ENCODE measurements at places on chromosomes 2 and 18.

- DNase-seq = no peak
These were observed 177.1 kb downstream of the RNF144A start for GRCh38 chr2:7094231-7094741.

DNA sequence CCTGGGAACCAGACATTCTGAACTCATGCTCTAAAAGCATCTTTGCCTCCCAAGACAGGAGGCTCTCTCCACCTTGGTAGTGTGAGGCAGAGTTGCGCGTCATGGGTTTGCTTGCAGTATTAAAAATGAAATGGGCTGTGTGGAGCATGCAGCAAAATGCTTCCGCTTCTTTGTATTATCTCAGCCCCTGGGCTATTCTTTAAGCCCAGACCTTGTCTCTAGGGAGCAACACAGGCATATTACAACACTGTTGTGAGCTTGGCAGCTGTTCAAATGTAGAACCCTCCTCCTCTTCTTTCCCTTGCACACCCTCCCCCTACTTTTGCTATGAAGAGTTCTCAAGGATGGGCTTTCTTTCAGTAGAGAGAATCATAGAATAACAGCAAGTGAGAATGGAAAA, 185.1 kb upstream of the LHCGR start:
- no peak for DNase-seq

GRCh38 chr2:13240061-13240460, 523.3 kb downstream of the TRIB2 start:
- DNase-seq = no peak

DNA sequence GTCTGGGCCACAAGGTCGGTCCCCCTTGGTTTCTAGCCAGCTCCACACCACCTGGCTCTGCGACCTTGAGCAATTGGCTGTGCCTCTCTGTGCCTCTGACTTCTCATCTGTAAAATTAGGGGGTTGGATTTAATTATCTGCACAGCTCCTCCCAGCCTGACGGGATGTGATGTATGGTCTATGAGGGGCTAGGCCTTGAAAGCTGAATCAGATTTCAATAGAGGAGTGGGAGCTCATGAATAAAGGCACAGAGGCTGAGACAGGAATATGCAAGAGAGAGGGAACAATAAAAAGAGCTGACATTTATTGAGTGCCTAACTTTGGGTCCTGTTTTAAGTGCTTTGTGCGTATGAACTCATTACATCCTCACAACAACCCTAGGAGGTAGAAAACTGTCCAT, 104.7 kb downstream of the ALK start:
- no peak for DNase-seq

DNA sequence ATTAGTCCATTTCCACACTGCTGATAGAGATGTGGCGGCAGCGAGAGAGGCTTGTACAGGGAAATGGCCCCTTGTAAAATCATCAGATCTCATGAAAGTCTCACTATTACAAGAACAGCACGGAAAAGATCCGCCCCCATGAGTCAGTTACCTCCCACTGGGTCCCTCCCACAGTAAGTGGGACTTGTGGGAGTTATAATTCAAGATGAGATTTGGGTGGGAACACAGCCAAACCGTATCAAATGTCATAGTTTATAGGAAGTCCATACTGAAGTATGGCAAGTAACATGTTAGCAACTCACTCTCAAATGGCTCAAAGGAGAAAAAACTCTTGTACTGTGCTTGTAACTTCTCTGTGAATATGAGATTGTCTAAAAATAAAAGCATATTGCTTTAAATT, 56.1 kb downstream of the FARP2 start:
- DNase-seq = no peak

GRCh38 chr2:146457221-146457620, 1387.6 kb upstream of the ACVR2A start:
- DNase-seq = no peak

DNA sequence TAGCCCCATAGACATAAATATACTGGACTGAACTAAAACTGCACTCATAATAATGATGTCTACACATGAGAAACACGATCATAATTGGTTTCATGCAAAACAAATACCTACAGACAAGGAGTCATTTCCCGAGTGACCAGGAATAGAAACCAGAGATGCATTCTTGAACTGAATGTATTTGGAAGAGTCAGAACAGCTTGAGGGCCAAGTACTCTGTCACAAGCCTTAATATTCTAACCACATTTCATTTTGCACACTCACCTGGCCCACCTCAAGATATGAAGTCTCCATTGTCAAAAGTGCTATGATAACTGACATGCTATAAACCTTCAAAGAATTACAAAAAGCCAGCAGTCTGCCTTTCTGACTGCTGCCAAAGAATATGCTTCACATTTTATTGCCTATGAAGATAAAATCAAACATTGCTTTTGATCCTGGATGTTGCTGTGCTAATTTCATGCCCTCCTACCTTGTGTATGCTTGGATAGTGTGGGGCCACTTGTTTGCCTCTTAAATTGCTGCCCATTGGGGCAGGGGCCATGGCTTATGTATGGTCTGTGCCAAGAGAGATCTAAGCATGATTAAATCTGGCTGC, 18.9 kb upstream of the ASAP2 start:
- DNase-seq = no peak

GRCh38 chr2:224601923-224602322, 16.8 kb upstream of the CUL3 start:
- DNase-seq = no peak

DNA sequence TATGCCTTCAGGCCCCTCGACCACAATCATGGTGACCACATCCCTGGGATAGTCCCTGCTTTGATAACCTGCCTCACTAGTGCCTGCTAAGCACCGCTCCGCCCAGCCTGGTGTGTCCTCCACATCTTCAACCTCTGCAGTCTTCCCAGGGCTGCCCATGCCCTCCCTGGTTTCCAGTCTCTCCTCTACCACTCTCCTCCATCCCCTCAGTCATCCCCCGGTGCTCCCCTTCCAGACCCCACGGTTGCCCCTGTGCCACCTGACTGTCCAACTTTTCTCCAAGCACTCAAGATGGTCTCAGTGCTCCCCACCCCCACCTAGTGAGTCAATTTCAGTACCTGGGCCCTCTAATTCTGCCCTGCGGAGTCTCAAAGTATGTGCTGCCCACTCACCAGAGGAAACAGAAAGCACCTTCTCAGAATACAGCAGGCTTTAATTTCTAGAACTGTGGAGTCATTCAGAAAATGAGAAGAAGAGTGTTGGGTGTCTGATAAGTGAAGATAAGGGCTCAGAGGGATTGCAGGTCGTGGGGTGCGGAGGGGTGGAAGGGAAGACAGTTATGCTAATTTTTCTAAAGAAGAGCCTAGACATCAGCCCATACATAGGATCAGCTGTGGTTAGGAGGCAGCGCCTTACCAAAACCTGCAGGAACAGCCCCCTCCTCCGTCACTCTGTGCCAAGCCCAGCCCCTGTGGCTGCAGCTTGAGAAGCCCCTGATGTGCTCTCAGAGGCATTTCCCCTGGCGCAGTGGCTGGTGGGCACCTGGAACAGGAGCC, 53.6 kb upstream of the CAB39 start:
- no peak for DNase-seq

- no peak for DNase-seq
These were observed 144.7 kb downstream of the COL6A3 start for GRCh38 chr2:237269138-237269875.

GRCh38 chr2:15814403-15814802, 125.9 kb upstream of the MYCN start:
- DNase-seq = no peak

DNA sequence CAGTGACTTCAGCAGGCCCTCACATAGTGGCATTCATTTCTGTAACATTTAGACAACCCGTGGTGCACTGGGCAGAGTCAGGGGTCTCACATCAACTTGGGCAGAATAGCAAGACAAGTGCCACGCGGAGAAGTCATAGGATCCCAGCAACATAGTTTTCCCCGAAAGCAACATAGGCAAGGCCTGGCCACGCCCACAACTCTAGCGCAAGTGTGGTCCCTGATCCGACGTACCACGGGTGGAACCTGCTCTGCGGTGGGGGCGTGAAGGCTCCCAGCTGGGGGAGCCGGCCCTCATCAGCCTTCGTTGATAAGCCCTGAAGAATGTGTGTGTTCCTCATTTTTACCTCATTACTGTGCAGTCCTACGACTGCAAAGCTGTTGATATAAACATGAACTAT, 261.2 kb downstream of the EIPR1 start:
- no peak for DNase-seq

GRCh38 chr18:79760881-79761280, 36.9 kb upstream of the KCNG2 start:
- no peak for DNase-seq

GRCh38 chr2:522776-523175, 154.4 kb downstream of the TMEM18 start:
- DNase-seq = no peak

DNA sequence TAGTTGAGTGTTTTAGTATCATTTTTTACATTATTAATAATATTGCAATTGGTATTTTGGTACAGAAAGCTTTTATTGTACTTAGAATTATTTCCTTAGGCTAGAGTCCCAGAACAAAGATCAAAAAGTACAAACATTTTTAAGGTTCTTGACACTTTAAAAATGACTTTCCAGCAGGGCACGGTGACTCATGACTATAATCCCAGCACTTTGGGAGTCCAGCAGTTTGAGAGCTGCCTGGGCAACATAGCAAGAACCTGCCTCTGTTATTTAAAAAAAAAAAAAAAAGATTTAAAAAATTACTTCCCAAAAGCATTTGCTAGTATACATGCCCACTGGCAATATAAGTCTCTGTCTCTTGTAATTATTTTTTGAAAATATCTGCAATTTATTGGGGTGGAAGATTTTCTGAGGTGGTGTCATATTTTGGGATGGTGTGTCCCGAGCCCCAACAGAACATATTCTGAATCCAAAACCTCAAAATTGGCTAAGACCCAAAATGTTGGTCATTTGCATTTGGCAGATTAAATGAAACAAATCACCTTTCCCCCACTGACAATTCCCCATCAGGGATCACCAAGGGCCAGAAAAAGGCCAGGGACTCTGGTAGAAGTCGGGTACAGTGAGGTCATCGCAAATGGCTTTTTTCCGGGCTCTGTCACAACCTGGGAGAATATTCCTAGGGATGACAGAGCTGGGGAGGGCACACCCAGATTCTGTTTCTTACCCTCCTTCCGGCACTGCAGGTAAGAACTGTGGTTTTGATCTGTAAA, 42.1 kb downstream of the NIFK start:
- no peak for DNase-seq

GRCh38 chr2:230234845-230235244, 9.3 kb downstream of the SP140 start:
- DNase-seq = no peak

- DNase-seq = no peak
These were observed 140.5 kb downstream of the ZFP36L2 start for GRCh38 chr2:43085929-43086328.

DNA sequence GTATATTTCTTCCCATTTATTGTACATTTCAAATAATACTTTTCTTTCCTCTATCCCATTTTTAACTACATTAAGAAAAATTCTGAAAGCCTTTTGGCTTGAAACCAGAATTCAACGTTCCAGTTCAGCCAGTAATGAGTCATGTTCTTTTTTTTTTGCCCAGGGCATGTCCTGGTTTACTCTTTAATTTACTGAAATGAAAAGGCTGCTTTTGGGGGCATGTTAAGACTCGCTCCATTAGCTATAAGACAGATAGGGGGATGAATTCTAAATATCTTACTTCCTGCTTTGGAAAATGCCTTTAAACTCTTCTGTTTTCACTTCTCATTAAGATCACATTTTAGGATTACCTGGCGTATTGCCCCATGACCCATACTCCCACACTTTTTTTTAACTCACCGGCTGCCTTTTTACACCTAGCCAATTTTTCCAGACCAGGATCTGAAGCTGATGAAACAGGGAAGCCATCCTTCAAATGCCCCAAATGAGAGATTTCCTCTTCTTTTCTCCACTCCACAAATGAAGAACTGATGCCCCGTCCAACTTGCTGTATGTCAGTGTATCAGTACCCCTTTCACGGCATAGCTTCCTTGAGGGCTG, 585 bp downstream of the ABCA12 start:
- DNase-seq = no peak

GRCh38 chr18:55629133-55629532, 41.1 kb upstream of the TCF4 start:
- no peak for DNase-seq

DNA sequence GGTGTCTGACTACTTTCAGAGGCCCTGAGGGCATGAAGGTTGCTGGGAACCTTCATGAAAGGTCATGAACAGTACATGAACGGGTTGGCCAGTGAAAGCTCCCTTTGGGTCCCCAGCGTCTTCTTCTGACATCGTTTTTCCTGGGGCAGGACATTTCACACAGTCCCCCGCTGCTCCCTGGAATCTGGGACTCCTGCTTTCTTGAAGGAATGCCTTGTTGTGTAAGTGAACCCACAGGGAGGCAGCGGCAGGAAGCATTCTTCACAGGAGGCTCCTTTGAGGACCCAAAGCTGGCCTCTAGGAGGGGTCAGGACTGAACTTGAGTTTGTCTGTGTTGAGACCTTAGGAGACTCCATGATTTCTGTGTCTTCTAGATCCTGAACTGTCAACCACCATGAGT, 144.3 kb downstream of the KCNE4 start:
- DNase-seq = no peak

DNA sequence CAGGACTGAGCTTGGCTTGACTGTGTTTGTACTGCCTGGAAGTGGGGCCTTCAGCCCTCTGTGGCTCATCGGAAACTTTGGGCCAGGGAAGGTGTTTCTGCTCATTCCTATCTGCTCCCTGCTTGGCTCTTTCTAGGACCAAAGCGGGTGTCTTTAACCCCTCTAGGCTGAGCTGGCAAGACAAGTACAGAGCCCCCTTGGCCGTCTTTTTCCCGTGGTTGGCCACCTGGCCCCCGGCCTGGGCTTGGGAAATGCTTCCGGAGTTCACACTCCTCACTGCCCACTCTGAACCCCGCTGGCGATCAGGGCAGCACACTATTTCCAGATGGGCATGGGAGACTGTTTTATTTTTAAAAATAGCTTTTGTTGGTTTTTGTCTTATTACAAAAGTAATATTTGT, 243.0 kb downstream of the DYSF start:
- DNase-seq = no peak

DNA sequence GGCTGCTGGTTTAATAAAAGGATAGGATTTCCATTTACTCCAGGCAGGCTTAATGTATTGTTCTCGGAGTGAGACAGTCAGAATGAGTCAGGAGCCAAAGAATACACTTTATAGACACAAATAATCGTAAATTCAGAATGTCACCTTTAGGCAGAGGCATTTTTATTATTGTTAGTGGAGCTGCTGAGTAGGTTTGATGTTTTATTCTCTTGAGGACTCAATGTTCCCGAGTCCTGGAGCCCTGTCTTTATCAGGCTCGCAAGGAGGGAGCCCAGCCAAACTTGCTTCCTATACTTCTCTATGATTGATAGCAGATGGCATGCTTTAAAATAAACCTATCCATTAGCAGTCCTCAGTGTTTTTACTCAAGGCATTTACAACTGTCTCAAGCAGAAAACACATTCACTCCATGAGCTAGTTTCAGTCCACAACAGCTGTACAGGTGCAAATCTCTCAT, 492.3 kb upstream of the ZEB2 start:
- no peak for DNase-seq

Data from suppressor macrophage treated with lipopolysaccharide for 4 hours (primary cell).